CD4-positive, alpha-beta T cell treated with Interleukin-4 for 1 hour (primary cell): ENCODE measurements at places on chromosomes 2 and 18.

DNA sequence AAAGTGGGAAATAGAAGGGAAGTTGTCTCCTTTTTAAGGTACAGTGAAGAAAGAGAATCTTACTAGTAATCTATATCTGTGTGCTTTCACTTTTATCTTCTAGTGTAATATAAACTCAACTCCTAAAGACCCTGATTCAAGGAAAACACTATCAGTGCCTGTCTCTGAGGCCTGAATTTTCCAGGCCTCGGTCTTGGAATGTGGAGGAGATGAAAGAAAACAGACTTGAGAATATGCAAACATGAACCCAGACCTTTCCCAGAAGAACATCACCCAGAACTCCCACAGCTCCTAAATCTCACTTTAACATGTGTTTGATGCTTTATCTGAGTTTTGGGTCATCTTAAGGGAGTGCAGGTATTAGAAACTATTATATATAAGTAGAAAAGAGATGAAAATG, 51.8 kb downstream of the EPB41L5 start:
- no peak for DNase-seq

DNA sequence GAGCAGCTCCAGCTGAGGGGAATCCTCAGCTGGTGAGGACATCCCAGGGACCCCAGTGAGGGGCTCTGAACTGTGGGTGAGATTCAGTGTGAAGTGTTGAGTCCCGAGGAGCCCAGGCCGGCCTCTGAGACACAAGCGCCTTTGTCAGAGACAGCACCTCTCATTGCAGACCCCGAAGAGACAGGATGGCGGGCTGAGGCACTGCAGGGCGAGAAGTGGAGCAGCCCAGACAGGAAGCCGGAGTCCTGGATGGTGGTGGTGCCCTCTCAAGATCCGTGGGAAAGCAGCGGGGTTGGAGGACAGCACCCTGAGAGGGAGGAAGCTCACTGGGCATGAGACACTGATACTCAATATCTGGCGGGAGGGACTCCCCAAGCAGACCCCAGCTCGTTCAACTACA, 49.1 kb upstream of the ID2 start:
- DNase-seq, result no peak

- no peak for DNase-seq
These were observed 23.2 kb downstream of the FAM124B start for GRCh38 chr2:224378701-224379097.

GRCh38 chr2:28199995-28200679, 192.5 kb upstream of the FOSL2 start:
- DNase-seq, result no peak

DNA sequence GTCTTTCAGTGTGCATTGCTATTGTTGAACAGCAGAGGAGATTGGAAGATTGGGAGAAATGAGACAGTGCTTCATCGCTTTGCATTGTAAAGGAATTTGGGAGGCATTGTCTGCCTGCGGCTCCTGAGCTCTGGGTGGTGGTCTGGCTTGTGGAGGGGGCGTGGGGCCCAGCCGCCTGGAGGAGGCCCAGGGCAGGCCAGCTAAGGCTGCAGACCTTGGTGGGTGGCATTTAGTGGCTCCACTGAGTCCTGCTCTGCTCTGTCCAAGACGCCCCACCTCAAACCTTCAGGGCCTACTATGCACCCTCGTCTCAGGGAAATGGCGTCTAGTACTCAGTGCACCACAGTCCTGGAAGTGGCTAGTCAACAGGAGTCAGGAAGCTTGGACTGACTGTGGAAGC, 5.7 kb upstream of the HS1BP3 start:
- DNase-seq, result no peak

GRCh38 chr2:217733461-217733860, 269.3 kb downstream of the TNS1 start:
- no peak for DNase-seq

GRCh38 chr2:47064106-47064505, 91.0 kb downstream of the STPG4 start:
- no peak for DNase-seq
